ENCODE measurements at places on chromosomes 5 and 9.

- no peak for DNase-seq
Observed at GRCh38 chr5:607541-608428, 4.4 kb upstream of the CEP72 start.

- DNase-seq: no peak
Observed at GRCh38 chr5:62576570-62577170, 1.9 kb upstream of the LRRC70 start.

- no peak for DNase-seq
Observed at GRCh38 chr9:77833561-77834429, 185.7 kb upstream of the GNA14 start.

DNA sequence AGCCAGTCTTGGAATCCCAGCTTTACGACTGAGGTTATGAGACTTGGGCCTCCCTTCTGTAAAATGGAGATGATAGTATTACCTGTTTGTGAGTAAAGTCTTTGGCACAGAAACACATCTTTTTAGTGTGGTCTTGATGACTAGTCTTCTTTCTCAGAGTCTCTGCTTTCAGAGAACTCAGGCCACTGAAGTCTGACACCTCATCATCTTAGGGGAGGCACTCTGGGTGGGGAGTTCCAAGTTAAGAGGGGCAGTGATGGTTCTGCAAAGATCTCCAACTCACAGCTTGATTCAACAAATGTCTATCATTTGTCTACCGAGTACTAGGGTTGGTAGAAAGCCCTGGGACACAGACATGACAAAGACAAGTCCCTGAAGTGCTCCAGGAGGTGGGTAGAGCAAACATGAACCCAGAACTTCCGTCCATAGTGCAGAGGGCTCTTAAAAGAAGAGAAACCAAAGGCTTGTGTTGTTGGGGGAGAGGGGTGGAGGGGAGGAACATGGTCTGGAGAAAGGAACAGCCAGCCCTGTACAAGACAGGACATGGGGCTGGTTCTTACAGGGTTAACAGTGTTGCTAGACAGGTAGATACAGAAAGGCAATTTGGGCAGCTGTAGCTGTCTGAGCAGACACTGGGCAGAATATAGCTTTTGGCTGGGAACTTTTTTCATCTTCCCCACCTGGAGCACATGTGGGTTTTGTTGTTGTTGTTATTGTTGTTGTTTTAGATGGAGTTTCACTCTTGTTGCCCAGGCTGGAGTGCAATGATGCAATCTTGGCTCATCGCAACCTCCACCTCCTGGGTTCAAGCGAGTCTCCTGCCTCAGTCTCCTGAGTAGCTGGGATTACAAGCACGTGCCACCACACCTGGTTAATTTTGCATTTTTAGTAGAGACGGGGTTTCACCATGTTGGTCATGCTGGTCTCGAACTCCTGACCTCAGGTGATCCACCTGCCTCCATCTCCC is 2.6 kb upstream of the CD14 start:
- no peak for DNase-seq

DNA sequence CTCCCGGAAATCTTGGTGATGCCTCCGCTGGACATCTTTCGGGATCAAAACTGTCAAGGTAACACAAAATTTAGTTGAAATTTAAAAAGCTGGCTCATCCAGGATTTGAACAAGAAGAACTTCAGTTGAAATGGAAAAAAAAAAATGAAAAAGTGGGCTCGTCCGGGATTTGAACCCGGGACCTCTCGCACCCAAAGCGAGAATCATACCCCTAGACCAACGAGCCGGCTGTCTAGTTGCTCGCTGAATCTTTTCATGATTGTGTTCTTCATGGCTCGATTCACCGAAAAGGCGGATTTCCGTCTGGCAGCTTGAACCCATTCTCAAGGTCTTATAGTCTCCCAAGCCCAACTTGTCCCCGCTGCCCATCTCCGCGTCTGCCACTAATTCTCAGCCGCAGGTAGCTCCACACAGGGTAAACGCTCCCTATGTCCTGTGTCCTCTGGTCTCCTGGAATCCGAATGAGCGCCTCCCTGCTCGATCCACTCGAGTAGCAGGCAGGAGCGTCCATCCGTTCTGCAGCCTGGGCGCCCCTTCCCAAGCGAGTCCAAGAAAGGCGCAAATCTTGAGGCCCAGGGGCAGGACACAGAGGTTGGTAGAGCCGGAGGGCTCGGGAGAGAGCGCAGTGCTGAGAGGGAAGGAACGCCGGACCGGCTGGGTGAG is 16.2 kb downstream of the TRIM7 start:
- DNase-seq: no peak

GRCh38 chr9:98211260-98211659 is 18.8 kb upstream of the CORO2A start:
- no peak for DNase-seq

DNA sequence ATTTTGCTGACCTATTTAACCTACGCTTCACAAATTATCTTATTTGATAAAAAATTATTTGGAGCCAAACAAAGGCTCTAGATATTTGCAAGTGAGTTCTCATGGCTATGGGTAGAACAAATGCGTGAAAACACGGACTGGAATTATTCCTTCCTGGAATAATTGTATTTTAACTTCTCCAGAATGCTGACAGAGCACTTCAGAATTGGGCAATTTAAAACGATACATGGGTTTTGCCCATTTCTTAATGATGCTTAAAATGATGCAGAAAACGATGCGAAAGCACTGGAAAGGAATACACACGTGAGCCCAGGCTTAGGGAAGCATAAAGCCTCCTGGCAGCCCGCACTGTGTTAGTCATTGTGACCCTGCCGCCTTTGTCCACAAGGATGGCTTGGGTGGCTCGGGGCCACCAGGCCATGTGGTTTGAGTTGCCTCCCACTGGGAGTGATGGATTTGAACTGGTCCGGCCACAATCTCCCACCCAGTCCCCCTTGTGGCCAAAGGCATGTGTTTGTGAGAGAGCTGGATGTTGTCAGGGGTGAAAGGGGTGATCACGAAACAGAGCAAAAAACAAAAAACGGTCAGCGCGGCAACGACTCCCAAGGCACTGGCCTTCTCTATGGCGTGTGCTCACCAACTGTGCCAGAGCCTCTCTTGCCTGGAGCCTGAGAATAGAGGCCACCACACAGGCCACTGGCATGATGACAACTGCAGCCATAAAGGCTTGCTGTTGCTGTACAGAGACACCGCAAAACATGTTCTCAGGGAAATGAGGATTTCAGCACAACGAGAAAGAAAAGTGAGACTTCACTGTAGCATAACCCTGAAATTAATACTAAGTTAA is 234.2 kb upstream of the ADAMTS16 start:
- peak; percentile 83 for DNase-seq
